ENCODE measurements at places on chromosomes 12 and 14.
A peak's percentile ranks its signal among the peaks of the same experiment; 100 is the strongest.

- no peak for DNase-seq
Observed at GRCh38 chr12:27539191-27539631, 15.2 kb downstream of the PPFIBP1 start.

DNA sequence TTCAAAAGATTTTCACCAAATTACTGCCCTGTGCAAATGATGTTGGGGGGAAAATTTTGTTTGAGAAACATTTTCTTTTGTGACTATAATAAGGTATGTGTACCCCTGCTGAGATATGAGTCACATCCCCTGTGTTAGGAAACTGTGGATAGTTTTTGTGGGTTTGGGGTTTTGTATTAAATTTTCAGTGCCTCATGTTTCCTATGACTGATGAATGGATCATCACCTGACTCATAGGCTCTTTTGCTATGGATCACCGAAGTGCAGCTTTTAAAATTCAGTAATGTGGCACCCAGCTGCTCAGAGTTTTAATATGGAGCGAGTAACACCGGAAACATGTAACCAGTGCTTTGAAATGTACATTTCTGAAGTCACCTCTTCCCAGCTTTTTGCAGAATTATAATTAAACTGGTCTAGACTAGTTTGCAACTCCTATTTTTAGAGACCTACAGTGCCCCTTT is 167.4 kb upstream of the HMGA2 start:
- no peak for DNase-seq

GRCh38 chr14:104437703-104438102 is 141.9 kb upstream of the C14orf180 start:
- peak; percentile 13 for DNase-seq

GRCh38 chr12:115075552-115076170 is 391.7 kb upstream of the TBX3 start:
- no peak for DNase-seq

GRCh38 chr12:24852420-24852819 is 96.5 kb downstream of the BCAT1 start:
- DNase-seq, result no peak

GRCh38 chr12:103848143-103848542 is 7.1 kb upstream of the NT5DC3 start:
- no peak for DNase-seq

DNA sequence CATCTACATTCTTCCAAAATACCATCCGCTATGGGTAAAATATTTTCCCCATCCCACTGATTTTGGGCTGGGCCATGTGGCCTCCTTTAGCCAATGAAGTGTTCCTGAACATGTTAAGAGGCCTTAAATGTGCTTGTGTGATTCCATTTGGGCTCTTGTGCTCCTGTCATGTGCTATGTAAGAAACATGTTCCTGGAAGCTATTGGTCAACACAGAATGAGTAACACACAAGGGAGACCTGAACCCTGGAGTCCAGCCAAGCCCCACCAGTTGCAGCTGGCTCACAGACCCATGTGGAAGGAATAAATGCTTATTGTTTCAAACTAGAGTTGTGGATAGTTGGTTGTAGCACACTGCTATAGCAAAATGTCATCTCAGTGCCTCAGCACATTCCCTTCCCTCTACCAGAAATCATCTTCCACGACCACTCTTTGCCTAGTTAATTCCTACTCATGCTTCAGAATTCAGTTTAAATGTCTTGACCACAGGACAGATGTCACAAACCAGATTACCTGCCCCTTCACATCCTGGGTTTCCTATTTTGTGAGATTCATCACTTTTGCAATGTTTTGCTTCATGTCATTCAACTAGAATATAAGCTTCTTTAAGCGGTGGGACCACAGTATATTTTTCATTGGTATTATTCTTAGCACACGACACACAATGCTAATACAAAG is 217.3 kb upstream of the EEA1 start:
- DNase-seq, result no peak

- no peak for DNase-seq
Observed at GRCh38 chr14:64217308-64217707, 76.9 kb downstream of the ESR2 start.

DNA sequence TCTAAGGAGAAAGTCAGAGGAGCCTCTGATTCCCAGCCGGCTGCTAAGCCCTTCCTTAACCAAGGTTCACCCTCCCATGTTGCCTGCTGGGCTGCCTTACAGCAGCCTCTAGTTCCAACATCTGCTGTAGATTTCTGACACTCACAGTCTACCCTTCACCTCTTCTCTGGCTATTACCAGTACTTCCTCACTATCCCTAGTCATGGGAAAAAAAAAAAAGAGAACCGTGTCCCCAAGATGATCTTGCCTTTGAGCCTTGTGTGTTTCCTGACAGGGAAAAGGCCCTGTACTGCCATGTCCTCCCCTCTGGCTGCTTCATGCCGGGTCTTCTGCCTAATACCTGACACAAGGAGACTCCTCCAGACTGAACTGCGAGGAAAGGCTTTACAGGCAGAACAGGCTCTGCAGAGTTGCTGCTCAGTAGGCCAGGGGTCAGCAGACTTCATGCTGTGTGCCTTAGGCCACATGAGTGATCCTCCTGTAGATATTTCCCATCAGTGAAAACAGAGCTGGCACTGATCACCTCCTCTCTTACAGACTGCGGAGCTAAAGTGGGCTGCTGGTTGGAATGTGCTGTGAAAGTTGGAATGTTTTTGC is 46.8 kb downstream of the PRKCH start:
- no peak for DNase-seq

- DNase-seq, result no peak
Observed at GRCh38 chr12:96172981-96173380, 21.2 kb upstream of the ELK3 start.

DNA sequence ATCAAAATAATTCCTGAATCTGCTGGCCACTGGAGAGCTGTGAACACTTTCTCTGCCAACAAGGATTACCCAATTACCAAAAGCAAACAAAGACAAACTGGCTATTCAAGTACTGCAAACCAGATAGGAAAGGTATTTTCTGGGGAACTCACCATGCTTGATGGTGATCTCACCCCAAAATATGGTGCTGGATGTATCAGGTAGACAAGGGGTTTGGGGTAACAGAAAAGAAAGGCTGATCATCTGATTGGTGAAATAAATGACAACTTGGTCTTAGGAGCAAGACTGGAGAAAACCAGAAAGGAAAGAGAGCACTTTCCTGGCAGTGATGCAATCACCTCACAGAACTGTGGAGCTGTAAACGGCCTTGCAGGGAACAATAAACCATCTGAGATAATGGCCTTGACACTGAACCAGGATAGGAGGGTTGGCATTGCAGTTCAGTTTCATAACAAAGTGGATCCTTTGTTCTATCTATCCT is 31.0 kb upstream of the NPFF start:
- DNase-seq, result peak; percentile 63
